ENCODE measurements at places on chromosomes 16 and 17. TPM values are rescaled to one million over a fixed set of nuclear protein-coding genes. Genes with fewer than 3 reads are reported as not detected.

ASPHD1 gene
- total RNA-seq, result 10.6 TPM

CYGB gene
- 44.5 TPM for total RNA-seq

SEC14L5 gene
- total RNA-seq, result 0.12 TPM

TBC1D3I gene
- not detected for total RNA-seq

TBX4 gene
- total RNA-seq, result not detected

CCDC200 gene
- total RNA-seq, result not detected

RGS11 gene
- 18.5 TPM for total RNA-seq
